Stimulated activated CD8-positive, alpha-beta memory T cell treated with anti-CD3 and anti-CD28 coated beads, Interleukin-4, amount 100 ng/mL, for 4 hours (primary cell): ENCODE measurements at places on chromosomes 4 and X.

DNA sequence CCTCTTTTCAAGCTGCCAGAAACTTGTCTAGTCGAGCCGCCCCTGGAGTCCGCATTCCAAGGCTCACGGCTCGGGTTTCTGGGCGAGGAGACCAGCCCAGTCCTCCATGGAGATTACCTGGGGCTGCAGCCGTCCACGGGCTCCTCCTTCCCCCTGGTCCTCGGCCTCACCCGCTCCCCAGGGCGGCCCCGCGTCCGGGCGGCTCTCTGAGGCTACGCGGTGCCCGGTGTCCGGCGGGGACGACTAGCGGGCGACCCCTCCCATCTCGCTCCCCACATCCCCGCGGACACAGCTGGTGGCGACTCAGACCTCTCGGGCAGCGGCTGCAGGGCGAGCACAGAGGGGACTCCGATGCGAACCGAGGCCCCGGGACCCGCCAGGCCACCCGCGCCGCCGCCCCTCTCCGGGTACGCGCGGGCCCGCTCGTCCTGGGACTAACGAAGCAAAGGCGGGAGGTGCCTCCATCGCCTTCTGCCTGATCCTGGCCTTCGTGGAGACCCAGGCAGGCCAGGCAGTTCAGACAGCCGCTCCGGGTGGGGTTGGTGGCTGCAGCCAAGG lies 159.4 kb downstream of the TRAM1L1 start:
- DNase-seq: no peak

- DNase-seq: no peak
Observed at GRCh38 chr4:108054025-108054638, 64.4 kb downstream of the HADH start.

DNA sequence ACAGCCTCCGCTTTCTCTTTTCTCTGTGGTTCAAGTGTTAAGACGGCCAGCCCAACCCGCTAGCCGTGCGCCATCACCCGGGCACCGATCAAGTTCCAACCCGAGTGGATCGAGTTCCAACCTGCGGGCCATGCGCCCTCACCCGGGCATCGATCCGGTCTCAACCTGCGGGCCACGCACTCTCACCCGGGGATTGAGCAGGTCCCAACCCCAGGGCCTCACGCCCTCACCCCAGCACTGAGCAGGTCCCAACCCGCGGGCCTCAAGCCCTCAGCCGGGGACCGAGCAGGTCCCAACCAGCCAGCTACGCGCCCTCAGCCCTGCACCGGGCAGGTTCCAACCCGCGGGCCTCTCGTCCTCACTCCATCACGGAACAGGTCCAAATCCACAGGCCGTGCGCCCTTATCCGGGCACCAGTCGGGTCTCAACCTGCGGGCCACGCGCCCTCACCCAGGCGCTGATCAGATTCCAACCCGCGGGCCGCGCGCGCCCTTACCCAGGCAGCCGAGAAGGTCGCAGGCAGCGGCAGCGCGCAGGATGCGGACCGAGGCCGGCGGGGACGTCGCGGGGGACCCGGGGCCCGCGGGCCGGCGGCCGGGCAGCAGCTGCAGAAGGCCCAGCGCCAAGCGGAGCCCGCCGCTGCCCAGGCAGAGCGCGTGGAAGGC lies 443 bp downstream of the GPR143 start:
- DNase-seq: no peak

- DNase-seq: peak; percentile 56
Observed at GRCh38 chr4:663438-664428, 10.3 kb downstream of the ATP5ME start.

- DNase-seq: no peak
Observed at GRCh38 chrX:16125520-16126149, 2.3 kb downstream of the GRPR start.

GRCh38 chr4:186826006-186826405 lies 102.3 kb upstream of the FAT1 start:
- DNase-seq: no peak

- no peak for DNase-seq
Observed at GRCh38 chr4:89258506-89258905, 49.1 kb downstream of the GPRIN3 start.
